Stimulated activated naive CD8-positive, alpha-beta T cell treated with anti-CD3 and anti-CD28 coated beads, Interleukin-15, amount 100 ng/mL, for 72 hours (primary cell): ENCODE measurements at places on chromosomes 7 and 10.

DNA sequence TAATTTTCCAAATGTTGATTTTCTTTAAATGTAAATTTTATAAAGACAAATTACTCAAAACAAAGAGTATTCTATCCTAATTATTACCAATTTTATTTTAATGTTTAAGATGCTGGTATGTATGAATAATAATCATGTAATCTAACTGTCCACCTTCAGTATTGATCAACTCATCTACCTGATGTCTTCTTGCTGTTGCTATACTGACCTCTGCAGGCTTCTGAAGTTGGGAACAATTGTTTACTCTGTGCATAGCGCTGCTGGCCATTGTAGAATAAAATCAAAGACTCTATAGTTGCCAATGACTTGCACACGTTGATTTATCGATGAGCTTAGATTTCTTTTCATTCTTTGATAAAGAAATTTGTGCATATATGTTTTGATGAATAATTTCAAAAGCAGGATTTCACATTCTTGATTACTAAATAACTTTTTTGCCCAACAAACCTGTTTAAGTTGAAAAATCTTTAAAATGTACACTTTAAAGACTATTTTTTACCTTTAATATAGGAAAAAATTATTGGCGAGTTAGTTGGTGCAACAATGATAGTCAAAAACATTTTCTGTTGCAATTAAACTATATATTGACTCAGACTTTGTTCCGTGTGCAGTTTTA lies 282.3 kb downstream of the TFEC start:
- DNase-seq = no peak

- peak; percentile 20 for DNase-seq
Observed at GRCh38 chr7:50793120-50793946, 10.6 kb upstream of the GRB10 start.

DNA sequence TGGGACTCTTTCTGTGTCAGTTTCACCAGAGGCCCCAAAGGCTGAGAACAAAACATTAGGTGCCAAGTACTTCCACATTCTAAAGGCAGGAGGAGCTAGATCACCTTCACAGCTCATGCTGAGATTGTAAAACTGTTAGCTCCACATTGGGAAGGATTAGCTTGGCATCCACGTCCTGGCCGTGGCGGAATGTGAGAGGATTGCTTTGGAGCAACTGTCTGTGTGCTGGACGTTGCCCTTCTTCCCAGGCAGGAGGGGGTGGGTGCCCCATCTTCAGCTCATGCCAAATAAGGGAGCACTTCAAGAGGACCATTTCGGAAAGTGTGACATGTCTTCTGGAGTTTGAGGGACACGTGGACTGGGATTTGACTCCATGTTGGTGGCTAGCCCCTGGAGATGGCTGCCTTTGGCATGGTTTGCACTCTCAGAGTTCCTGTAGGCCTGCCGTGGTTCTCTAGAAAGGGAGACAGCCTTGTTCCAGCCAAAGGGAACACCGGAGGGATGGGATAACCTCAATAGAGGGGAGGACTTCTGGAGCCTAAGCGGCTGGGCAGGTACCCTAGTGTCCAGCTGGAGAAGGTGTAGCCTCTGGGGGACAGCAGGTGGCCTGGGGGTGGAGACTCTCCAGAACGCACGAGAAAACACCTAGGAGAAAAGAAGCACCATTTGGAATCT lies 19.9 kb upstream of the FMC1 start:
- no peak for DNase-seq

- DNase-seq = no peak
Observed at GRCh38 chr10:24596217-24596930, 127.3 kb downstream of the ARHGAP21 start.

DNA sequence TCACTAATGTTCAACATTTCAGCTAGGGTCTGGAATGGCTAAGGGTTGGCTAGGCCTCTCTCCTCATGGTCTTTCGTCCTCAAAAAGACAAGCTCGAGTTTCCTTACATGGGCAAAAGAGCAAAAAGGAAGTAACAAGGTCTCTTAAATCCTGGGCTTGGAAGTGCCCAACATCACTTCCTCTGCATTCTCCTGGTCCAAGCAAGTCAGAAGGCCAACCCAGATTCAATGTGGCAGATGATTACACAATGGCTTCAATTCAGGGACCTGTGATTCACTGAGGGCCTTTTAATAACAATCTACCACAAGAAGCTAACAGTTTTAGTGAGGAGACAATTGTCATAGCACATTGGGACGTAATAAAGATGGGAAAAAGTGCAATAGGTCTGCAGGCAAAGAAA lies 4.4 kb upstream of the NUP205 start:
- DNase-seq = no peak

DNA sequence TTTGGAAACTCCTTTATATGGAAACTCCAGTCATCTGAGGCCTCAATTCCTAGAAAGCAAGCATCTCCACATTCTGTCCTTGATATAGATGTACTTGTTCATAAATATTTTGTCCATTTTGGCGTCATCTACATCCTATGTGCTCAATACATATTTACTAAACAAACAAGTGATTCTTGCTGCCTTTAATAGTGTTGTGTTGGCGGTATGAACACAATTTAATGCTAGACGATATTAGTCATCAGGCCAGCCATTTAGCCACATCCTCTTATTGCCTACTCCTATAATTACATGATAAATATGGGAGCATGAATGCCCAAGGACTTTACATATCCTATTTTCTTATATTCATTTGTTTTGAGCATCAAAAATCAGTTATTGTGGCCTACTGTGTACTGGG lies 18.5 kb upstream of the IFRD1 start:
- DNase-seq = no peak

DNA sequence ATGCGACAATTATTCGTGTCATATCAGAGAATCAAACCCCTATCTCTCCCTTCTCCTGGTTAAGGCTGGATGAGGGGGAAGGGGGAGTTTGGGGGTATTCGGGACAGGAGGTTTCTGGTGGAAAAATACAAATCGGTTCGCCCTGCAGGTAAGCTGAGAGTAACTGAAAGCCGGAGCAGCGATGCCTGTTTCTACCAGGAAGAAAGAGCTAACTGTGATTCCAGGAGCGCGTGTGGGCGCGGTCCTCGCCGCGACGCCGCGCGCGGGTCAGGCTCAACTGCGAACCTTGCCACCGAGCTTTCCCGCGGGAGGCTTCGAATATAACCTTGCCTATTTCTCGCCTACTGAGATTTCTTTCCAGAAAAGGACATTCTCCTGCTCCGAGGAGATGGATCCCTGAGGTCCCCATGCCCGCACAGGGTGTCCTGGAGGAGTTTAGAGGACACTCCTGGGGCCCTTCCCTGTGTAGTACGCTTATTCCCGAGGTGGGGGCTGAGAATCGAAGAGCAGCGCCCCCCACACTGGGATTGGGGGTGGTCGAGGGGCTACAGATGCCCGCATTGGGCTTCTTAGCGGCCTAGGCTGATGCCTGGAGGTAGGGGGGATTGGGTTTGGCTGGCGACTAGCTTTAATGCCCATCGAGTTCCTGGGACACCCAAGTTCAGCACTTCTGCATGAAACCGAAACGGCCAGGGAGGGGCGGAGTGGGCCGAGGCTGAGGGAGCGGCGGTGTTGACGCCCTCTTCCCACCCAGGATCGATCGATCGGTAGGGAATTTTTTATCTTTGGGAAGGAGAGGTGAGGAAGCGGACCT lies 13.0 kb upstream of the DLX6 start:
- no peak for DNase-seq

- no peak for DNase-seq
Observed at GRCh38 chr10:53508197-53508596, 735.6 kb upstream of the MBL2 start.

DNA sequence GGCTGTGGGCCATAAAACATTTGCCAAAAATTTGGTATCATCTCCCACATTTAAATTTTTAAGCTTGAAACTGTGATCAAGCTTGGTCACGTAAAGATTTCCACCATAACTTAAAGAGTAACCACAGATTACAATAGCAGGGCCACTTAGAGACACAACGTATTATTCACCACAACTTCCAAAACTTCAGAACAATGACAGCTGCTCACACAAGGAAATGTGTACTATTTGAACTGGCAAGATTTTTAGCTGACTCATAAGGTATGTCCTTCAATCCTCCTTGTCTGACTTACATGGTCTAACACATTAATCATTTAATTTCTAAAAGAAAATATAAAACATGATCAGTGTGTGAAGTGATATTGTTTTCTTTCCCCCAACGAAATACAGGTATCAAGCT lies 234.5 kb downstream of the PARD3 start:
- DNase-seq = no peak

DNA sequence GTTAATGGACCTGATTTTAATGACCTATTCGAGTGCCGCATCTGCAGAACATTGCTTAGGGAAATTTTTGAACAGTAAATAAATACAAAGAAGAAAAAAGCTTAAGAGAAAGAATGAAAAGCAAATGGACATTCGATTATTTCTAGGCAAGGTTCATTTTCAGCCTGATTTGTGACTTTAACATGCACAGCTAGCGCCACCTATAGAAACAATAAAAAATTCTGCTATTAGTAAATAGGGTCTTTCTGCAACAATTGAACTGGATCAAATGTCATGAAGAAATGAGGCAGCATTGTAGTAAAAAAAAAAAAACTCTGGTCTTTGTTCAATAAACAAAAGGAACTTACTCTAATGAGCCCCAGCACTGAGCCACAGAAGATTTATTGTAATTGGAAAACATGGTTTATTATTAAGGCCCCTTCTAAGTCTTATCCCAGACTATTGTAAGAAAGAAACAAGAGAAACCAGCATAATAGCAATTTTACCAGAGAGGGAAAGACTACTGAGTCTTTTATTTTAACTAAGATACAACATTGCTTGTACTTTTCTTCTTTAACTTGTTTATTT lies 41.4 kb upstream of the GHITM start:
- no peak for DNase-seq

DNA sequence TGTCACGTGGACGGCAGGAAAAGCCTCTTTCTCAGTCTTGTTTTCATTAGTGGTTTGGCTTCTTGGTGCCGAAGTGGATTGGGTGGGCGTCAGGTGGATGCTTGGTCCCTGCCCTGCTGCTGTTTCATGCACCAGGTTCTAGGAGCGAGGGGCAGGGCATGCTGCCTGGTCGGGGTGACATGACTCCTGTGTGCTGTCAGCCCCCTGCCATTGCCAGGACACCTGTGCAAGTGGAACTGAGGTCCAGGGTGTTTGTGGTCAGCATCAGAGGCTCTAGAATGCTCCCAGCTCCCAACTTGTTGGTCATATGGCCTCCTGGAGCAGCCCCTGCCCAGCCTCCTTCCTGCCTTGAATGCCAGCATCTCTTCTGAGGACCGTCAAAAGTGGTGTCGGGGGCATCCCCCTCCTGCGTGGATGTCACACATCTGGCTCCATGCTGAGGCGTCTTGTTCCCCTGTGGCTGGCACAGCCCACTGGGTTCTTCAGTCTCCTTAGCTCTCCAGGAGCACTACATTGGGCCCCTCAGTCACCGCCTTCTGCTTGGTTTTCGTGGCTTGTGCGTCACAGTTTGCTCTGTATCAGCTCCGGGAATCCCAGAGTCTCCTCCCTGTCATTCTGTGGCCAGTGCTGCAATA lies 24.8 kb downstream of the ADCY1 start:
- DNase-seq = no peak

- no peak for DNase-seq
Observed at GRCh38 chr10:111323389-111323966, 246.6 kb downstream of the ADRA2A start.

- DNase-seq = no peak
Observed at GRCh38 chr10:1211844-1212570, 155.8 kb downstream of the WDR37 start.

DNA sequence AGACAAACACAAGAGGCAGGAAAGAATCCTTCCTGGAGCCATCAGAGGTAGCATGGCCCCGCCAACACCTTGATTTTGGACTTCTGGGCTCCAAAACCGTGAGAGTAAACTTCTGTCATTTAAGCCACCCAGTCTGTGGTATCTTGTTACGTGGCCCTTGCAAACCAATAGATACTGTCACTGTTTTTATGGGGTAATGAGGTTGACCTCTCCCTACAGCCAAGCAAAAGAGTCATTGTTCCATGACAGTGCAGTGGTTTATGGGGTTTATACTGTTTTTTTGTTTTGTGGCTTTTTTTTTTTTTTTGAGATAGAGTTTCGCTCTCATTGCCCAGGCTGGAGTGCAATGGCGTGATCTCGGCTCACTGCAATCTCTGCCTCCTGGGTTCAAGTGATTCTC lies 32.8 kb downstream of the KIAA1549 start:
- DNase-seq = no peak

DNA sequence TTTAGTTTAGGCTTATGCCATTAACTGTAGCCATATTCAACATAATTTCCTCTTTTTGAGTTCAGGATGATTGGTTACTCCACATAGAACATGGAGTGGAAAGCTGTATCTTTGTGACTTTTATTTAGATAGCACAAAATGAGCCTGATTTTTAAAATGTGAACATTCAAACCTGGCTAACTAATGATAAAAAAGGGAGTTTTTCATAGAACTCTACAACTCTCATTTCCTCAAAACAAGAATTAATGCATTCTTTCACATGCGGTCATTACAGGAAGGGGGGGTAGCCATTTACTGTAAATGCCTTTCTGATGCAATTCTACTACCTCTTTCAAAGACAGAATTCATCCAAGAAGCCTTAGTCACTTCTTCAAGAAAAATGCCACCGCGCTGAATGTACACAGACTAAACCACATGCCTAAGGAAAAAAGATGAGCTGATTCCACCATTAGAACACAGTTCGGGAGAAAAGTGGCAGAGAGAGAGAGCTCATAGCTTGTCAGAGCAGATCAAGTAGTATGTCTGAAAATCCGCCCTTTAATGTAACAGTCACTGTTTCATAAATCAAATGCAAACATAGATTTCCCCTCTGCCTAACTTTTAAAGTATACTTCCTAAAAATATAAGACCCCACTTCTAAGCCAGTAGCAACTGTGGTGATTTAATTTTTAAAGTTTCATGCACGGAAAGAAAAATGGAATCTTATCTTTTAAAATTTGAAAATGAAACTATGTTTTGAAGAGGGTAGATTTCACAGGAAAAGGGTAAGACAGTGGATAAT lies 226.4 kb upstream of the KLF14 start:
- peak; percentile 73 for DNase-seq

DNA sequence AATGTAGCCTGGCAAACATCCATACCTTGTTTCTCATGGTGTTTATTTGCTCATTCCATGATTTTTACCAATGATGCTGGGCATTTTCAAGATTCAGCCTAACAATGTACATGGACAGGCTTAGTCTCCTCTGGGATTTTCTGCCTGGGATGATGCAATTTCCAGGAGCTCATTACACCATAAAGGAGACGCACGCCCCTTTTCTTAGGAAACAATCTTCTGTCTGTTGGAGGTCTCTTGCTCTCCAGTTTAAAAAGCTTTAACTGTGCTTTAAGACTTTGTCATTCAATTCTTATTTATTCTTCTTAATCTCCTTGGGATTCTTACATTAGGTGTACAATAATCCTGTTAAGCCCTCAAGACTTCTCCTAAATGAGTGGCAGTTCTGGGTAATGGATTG lies 150.3 kb upstream of the NRP1 start:
- no peak for DNase-seq

- no peak for DNase-seq
Observed at GRCh38 chr10:4195213-4195612, 410.2 kb upstream of the KLF6 start.
